ENCODE measurements at places on chromosomes 13 and 19.

- peak; percentile 19 for DNase-seq
These were observed 375.7 kb upstream of the SPRY2 start for GRCh38 chr13:80716610-80717081.

DNA sequence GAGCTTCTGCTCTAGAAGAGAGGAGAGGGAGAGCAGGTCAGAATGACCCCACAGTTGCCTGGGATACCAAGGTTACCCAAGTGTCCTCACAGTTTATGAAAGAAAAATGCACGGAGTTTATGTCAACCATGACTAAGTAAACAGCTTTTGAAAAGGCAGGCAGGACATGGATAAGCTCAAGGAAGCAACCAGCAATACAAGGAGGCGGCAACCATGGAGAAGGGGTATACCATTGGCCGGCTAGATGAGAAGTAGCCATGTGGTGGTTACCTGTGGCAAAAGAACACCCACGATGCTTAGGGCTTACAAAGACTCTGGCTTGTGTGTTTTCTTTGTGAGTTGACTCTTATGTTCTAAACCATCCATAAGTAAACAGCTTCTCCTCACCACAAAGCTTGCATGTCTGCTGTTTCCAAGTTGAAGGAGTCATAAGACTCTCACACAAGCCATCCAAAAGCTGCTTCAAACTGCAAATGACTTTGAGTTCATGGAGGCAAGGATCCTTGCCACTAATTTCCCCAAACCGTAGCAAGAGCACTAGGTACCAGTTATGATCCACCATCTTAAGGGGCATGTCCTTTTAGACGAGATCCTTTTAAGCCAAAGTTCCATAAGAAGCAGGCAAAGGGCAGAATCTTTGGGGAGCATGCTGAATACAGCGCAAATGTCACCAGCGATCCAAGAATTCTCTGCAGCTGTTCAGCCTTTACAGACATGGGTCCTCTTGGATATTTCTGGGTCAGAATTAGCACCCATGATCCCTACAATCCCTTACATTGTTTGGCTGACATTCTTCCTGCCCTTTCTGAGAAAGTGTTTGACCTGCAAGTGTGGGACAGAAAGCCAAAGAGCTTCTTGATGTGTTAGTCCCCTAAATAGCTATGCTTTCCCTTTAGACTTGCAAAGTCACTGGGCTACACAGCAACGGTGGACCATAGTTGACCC, 74.8 kb upstream of the IPO5 start:
- DNase-seq: peak; percentile 13

DNA sequence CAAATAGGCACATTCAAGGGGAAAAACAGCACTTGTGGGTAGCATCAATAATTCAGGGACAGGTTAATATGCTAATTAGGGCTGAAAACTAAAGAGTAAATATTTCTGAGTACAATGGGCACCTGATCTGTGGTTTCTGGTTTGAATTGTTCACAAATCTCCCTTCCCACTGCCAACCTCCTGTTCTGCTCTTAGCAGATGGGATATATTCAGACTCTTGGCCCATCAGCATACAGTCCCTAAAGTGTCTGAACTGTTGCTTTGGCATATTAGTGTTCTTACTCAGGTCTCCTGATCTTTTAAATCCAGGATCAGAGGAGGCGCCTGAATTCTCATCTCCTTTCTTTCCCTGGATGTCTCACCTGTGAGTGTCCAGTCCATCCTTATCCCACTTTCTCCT, 8.2 kb upstream of the LRCH1 start:
- DNase-seq: no peak

DNA sequence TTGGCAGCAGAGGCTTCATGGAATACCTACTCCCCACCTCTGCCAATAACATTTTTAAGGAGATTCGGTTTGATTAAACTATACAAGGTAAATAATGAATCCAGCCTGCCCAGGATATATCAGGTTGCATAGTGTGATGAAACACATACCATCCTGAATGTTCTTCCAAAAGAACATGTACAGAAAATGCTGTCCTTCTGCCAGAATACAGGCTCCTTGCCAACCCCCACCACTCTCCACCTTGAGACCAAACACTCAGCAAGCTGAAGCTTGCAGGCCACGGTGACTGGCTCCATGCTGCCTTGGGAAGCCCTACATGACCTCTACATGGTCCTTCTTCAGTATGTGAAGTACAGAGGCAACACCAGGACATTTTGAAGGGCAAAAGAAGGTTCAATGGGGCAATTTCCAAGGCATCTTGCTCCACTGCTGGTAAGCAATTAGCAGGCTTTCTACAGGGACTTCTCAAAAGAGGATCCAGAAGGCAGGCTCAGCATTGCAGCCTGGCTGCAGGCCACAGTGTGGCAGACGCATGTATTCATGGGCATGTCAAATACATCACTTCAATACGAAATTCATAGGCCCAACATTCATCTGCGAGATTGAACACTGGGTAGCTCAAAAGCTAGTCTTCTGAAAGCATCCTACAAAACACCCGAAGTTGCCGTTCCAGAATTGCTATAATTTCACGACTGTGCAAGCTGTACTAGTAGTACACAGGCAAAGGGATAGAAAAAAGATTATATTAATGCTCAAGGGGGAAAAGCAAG, 62.4 kb upstream of the SERP2 start:
- DNase-seq: peak; percentile 45

DNA sequence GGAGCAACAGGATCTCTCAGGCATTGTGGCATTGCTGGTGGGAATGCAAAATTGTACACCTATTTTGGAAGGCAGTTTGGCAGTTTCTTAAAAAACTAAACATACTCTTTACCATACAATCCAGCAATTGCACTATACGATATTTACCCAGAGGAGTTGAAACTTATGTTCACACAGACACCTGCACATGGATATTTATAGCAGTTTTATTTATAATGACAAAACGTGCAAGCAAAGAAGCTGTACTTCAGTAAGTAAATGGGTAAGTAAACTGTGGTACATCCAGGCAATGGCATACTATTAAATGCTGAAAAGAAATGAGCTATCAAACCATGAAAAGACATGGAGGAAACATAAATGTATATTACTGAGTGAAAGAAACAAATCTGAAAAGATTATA, 71.6 kb upstream of the UBAC2 start:
- no peak for DNase-seq

GRCh38 chr19:44746946-44747738, 1.4 kb upstream of the BCL3 start:
- DNase-seq: peak; percentile 97
